Effector memory CD4-positive, alpha-beta T cell (primary cell): ENCODE measurements at places on chromosomes 7 and 10.

DNA sequence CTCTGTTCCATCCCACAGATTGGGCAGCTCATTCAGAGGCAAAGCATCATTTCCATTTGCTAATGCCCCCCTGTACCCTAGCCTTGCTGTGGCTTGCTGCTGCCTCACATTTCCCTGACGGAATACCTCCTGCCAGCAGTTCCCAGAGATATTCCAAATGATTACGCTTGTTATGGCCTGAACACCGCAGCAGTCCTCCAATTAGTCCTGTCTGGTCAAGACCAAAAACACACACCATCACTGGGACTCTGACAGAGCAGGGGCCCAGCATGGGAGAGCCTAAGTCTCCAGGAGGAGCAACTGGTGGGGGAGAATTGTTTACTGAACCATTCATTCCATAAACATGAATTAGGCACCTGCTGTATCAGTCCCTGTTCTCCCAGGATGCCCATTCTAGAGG, 6.1 kb downstream of the OGDHL start:
- no peak for DNase-seq

DNA sequence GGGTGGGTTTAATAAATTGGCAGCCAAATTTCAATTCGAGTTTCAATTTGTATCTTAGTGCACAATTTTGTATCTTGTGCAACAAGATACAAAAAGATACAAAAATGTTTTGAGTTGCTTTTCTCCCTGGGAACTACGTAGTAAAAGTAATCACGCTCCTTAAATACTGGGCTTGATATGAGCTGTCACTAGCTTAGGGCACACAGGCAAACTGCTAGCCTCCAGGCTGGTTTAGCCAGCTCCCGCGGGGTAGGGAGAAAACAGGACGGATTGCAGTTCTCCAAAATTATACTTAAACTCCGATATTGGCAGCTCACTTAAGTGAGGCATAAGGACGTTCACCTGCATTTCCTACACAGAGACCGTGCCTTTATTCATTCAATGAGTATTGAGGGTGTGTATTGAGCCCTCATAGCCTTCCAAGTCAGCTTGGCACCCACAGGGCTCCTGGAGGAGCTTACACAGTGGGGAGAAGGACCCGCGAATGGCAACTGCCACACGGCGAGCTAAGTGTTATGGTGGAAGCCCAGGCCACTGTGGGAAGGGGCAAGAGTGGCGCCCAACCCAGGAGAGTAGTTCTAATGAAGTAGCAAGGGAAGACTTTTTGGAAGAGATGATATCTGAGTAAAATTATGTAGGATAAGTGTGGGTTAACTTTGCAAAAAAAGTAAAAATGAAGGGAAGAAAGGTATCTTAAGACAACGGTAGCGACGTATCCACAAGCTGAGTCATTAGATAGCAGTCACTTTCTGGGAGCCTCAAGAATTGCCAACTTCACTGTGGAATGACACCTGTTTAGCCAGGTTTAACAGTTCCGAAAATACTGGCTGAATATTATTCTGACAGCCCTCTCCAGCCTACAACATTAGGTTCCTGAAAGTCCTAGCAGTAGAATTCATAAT, 1.6 kb upstream of the EPC1 start:
- no peak for DNase-seq

- no peak for DNase-seq
Observed at GRCh38 chr10:25557136-25557535, 376.9 kb upstream of the MYO3A start.

GRCh38 chr10:70433581-70434280, 7.8 kb downstream of the NODAL start:
- DNase-seq = no peak

DNA sequence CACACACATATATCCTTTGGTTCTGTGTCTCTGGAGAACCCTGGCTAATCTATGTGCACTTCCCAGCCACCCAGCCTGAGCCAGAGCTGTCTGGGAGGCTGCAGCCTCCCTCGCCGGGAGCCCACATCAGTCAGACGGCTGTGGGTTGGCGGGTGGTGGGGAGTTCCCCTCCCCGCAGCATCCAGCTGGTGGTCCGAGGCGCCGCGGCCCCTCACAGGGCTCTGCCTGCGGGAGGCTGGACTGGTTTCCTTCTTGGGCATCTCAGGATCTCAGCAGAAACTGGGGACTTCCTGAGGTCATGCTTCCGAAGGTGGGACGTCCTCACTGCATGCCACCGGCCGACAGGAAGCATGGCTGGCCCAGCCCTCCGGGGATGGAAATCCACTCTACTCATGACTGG, 22.0 kb upstream of the PSMG3 start:
- DNase-seq = no peak
